ENCODE measurements at places on chromosomes 16 and 17.

DNA sequence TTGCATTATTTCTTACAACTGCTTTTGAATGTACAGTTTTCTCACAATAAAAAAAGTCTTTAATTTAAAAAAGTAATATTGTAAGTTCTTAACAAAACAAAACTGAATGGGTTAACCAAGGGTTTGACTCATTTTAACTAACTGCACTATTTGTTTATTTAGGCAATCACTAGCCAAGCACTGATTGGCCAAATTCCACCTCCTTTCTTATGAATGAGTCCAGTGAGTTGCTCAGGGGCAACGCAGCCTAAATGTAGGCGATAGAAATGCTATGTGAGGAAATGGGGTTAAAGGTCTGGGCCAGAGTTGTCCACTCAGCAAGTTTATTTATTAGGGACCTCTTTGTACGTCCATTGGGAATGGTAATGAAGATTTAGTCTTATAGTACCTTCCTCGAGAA, 89.6 kb upstream of the MAF start:
- no peak for DNase-seq

- no peak for DNase-seq
Observed at GRCh38 chr16:68492543-68493411, 44.5 kb upstream of the SMPD3 start.

GRCh38 chr17:64129515-64129764, 504 bp downstream of the ERN1 start:
- DNase-seq: no peak

DNA sequence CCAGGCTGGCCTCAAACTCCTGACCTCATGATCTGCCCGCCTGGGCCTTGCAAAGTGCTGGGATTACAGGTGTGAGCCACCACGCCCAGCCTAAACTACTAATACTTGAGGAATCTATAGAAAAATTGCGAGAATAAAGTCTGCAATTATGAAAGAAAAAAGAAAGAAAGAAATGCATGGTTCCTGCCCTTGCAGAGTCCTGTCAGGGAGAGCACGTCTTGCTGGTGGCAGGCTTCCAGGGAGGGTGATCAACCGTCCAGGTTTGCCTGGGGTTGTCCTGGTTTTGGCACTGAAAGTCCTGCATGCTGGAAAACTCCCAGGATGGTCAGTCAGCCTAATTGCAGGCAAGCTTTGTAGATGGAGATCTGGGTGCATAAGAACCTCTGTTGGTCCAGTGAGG, 21.5 kb upstream of the KIFC3 start:
- DNase-seq: no peak

DNA sequence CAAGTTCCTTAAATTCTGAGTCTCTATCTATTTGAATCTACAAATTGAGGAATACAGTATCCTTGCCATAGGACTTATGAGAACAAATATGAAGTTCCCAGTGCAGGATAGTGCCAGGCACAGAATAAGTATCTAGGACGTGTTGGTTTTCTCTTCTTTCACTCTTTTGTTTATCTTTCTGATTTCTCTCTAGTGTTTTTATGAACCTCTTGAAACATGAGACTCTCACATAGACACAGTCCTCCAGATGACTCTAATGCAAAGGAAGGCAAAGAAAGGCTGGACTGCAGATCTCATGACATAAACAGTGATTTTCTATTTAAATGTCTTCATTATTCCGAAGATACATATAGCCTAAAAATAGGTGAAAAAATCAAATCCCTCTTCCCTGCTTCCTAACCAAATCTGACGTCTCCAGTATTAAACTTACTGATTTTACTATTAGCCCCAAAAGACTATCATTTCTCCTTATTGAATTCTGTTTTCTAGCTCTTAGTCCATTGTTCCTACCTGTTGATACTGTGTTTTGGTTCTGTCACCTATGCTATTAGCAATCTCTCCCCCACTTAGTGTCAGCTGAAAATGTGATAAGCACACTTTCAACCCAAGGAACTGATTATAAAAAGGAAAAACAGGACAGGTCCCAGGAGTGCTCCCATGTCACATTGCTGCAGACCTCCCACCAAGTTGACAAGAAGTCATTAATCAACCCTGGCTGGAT, 24.9 kb upstream of the ADAMTS18 start:
- DNase-seq: no peak

- DNase-seq: no peak
Observed at GRCh38 chr17:21508211-21508610, 132.1 kb downstream of the KCNJ12 start.

- no peak for DNase-seq
Observed at GRCh38 chr17:9646546-9646885, 1.2 kb downstream of the USP43 start.

DNA sequence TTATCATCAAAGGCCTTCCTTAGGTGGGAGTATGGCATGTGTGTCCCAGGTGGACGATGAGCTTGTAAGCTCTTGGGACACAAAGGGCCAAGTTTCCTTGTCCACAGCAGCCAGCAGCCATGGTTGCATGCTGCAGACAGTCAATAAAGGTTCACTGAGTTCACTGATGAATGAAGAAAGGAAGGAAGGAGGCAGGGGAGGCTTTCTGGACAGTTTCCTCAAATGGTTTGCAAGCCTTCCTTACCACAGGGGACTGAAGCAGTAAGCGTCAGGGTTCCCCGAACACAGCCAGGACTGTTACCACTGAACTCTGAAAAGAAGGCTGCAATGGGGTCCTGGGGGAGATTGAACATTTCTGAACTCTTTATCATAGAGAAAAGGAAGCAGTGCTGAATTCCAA, 111.1 kb downstream of the GAS7 start:
- no peak for DNase-seq

- no peak for DNase-seq
Observed at GRCh38 chr16:14434860-14435259, 195.2 kb downstream of the PARN start.

DNA sequence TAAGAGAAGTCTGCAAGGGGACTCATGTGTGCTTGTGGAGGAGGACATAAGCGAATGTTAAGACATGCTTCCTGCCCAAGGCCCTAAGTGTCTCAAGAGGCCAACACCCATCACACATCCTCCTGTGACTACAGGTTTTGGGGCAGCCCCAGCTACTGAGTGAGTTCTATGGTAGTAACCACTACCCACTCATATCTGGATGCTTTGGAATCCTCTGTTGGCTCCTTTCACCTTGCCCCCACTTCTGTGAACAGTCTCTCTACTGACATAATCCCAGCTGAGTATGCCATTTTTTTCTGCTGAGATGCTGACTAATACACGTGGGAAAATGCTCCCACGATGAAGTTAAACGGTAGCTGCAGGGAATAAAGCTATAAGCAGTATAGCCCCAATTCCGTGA, 153.5 kb downstream of the VPS53 start:
- no peak for DNase-seq

GRCh38 chr16:7976125-7976524, 614.2 kb downstream of the TMEM114 start:
- DNase-seq: no peak

GRCh38 chr17:8736362-8736761, 8.3 kb downstream of the CCDC42 start:
- DNase-seq: no peak

- DNase-seq: no peak
Observed at GRCh38 chr16:82178352-82178751, 8.3 kb upstream of the MPHOSPH6 start.

- DNase-seq: no peak
Observed at GRCh38 chr17:66717641-66718058, 117.3 kb upstream of the CACNG5 start.

- DNase-seq: no peak
Observed at GRCh38 chr17:16444258-16444886, 29.0 kb downstream of the TRPV2 start.

DNA sequence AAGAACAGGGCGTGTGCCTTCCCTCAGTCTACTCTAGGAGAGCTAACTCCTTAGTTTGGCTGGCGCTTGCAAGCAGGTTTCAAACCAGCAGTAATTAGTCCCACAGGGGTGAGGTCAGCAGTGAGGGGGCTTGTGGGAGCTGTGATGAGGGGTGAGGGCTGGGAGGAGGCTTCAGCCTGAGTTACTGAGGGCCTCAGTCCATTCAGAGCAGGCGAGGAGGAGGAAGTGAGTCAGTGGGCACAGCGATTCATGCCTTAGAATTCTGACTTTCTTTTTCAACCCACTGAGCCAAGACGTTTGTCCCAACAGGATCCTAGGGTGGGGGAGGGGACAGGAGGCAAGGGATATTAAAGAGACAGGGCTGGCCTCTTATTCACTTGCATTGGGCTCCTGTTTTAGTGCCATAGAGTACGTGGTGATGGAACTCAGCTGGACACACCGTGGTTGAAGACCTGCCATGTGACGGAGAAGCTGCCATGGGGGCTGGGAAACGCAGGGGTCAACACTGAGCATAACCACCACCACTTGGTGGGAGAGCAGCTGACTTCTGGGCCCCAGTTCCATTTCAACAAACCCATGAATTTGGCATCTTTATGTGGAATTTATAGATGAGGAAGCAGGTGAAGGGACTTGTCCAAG, 8.3 kb upstream of the ITGA3 start:
- DNase-seq: no peak

DNA sequence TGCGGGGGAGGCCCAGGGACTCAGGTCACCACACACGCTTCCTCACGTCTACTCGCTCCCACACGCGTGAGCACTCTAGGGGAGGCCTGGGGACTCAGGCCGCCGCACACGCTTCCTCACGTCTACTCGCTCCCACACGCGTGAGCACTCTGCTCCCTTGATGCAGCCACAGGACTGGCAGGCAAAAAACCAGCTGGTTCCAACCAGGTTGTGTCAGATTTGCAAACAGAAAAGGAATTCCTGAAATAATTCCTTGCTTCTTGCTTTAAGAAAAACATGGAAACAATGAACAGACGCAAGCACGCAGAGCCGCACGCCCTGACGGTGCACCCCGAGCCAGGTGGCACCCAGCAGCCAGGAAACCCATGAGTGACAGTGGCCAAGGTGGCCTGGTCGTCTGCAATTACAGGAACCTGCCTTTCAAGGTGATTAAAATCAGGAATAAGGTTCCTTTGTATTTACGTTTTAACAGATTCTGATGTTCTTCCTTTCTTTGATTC, 37.9 kb downstream of the LMF1 start:
- DNase-seq: no peak

DNA sequence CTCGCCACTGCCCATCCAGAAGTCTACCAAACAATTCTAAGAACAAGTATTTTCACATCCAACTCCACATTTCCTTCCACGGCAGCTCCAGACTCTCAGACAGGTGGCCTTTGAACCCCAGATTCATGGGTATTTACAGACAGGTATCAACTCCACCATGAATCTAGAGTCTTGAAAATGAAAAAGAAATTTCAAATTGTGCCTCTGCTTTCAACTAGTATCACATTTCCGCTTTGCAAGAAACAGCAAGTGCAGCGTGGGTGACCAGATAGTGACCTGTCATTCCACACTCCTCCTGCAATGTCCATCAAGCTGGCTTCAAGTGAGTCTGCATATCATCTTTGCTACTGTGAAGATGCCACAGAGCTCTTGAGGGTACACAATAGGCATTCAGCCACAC, 232.4 kb upstream of the RPL38 start:
- DNase-seq: no peak

- no peak for DNase-seq
Observed at GRCh38 chr17:4750606-4751005, 10.9 kb upstream of the CXCL16 start.

DNA sequence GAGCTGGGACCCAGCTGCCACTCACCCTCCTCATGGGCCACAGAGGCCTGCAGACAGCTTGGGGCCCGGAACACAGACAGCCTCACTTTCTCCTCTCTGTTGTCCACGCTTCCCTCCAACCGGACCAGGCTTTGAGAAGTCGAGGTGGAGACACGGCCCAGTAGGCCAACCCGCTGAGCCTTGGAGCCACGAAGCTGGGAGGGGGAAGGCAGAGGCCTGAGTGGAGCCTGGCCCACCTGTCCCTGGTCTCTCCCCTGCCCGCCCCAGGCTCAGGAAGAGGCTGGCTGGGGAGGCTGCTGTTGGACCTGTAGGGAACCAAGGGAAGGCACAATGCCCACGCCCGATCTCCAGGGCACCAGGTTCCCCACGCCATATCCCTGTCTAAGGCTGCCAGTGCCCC, 48.1 kb downstream of the RMI2 start:
- no peak for DNase-seq

DNA sequence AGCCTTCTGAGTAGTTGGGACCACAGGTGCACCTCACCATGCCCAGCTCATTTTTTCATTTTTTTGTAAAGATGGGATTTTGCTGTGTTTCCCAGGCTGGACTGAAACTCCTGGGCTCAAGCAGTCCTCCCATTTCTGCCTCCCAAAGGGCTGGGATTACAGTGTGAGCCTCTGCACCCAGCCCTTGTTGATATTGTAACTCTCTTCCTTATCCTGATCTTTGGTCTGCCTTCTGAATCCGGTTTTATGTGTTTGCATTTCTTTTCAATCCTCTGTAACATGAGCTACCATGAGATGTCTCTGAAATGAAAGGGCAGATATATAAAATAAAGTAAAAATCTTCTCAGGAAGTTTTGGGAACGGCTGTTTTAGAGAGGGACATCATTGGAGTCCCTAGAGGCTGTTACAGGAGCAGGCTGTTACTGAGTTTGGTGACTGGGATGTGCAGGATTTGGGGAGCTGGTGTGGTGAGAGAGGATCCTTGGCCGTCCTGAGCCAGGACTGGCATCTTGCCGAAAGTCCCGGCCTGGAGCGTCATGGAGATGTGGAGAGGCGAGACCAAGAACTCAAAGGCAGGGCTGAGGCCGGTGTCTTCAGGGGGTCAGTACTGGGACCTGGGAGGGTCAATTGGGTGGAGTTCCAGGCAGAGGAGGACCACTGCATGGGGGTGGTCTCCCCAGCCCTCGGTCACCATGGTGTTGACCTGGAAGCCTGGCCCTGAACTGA, 39.4 kb downstream of the ATP2C2 start:
- no peak for DNase-seq

- DNase-seq: no peak
Observed at GRCh38 chr16:88449267-88449561, 3.9 kb upstream of the ZFPM1 start.

DNA sequence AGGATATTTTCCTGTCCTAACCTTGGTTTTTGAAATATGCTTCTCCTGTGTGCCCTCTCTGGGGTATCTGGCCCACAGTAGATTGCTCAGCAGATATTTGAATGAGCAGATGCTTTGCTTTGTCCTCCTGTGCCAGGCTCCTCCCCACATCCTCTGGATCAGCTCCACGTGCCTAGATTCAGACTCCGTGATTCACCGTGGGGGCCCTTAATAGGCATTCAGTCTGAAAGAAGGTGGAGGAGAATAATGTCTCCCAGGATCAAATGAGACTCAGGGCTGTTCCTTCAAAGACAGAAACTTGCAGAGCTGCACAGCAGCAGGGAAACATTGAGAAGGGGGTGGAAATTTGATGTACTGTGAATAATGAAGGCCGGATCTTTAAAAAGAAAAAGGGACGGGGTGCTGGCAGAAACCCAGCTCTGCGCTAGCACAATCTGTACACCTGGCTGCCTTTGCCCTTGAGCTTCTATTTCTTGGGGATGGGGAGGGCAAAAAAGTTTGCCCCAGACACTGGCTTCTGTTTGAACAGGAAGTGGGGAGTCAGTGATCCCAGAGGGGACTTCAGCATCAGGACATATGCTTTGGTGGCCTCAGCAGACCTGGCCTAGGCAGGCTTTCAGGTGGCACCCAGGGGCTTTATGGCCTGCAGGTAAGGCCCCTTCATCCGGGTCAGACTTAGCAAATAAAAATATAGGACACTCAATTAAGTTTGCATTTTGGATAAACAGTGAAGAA, 15.9 kb upstream of the SLC12A3 start:
- no peak for DNase-seq

Data from natural killer cell (primary cell).